Hypothalamus (tissue), 51 donors: ENCODE measurements at places on chromosomes 5 and 9.

- DNase-seq = no peak
Observed at GRCh38 chr9:91746904-91747303, 203.1 kb downstream of the ROR2 start.

DNA sequence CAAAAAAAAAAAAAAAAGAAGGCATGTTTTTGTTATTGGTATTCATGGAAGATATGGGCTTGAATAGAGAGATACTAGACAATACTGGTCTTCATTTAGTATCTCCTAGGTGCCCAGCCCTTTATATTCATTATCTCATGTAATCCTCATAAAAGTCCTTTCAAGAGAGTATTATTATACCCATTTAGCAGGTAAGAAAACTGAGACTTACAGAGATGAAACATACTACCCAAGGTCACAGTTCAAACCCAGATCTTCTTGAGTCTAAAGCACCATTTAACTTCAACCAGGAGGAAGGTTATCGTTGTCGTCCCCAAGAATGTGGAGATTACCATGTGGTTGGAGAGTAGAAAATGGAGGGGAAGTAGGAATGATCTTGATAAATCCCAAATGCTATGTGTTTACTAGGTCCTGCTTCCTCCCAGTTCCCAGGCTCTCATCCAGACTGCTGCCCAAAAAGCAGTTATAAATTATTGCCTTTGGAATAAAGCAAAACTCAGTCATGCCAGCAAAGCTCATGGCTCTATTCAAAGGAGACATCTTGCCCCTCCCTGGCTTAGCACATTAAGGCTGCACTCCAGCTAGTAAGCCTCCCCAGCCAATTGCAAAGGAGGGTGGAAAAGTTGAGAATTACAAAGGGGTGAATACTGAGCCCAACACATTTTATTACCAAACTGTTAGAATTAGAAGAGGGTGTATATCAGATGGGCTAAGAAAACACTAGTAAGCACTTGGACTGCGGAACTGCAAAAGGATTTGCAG lies 163.9 kb downstream of the PIK3R1 start:
- no peak for DNase-seq

GRCh38 chr5:127856292-127856691 lies 153.1 kb downstream of the CCDC192 start:
- no peak for DNase-seq

GRCh38 chr5:80963521-80963895 lies 3.3 kb downstream of the RASGRF2 start:
- no peak for DNase-seq

GRCh38 chr5:9833871-9834270 lies 203.7 kb upstream of the TAS2R1 start:
- DNase-seq = no peak
